Breast epithelium (tissue), 4 donors: ENCODE measurements at places on chromosomes 2 and 18.

- no peak for DNase-seq
Measured at GRCh38 chr2:33321236-33321771, 155.1 kb upstream of the RASGRP3 start.

- no peak for DNase-seq
Measured at GRCh38 chr2:217366966-217367365, 507.1 kb upstream of the TNP1 start.

GRCh38 chr18:48920408-48921038 is 30.2 kb downstream of the SMAD7 start:
- no peak for DNase-seq

DNA sequence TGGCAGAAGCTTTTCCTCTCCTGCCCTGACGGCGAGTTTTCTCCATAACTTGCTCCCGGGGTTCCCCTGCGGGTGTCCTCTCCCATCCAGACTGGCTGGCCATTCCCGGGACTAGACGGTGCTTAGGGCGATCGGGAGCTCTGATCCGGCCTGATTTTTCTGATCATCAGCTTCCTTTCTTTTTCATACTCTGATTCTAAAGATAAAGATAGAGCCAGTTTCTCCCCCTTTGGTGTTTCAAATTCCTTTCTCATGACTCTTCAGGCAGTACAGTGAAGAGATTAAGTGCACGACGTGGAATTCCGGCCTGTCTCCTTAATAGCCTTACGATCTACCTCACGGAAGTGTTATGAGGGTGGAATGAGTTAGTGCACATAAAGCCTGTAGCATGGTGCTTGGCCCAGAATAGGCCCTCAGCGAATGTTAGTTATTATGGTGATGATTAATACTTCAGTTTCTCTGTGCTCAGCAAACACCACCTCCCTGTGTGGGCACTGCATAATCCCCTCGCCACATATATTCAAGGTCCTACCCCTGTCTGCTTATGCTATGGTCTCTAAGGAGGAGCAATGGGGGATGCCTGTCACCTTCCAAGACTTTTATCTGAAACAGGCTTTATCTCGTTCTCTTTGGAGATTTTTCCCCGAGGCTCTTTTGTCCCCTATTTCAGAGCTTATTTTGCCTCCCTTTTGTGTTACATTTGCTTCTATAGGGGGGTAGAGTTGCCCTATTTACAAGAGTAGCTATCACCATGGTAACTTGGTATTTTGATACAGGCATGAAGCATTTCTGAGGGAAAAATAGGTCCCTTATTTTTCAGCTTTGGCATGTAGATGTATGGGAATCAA is 254.8 kb downstream of the CDH2 start:
- no peak for DNase-seq
